ENCODE measurements at places on chromosomes 11 and 22.

- no peak for DNase-seq
These were observed 61.3 kb downstream of the RCN1 start for GRCh38 chr11:32152216-32152615.

DNA sequence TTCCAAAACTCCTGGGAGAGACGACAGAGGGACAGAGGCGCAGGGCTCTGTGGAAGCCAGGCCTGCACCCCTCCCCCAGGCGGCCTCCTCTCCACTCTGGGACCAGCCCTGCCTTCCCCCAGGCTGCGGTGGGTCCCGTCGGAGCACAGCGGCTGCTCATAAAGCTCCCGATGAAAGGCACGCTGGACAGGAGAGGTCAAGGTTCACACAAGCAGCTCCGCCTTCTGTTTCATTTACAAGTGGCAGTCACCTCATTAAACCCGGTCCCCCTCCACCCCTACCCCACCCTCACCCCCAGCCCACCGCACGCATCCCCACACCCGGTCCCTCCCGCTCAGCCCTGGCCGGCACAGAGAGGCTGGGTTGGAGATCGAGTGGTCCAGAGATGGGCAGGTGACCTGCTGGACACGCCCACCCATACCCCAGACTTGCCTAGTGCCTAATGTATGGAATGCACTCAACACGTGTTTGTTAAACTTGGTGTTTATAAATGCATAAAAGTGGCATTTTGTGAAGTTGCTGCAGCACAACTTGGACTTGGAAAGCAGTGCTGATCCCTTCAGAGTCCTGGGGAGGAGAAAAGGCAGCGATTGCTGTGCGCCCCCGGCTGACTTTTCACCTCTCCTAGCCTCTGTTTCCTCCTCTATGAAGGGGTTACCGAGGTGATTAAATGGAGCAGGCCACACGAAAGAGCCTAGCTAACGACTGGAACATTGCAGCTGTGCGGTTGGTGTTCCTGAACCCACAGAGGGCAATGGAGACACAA is 26.0 kb downstream of the RPUSD4 start:
- DNase-seq: no peak

GRCh38 chr11:75339685-75340409 is 11.6 kb downstream of the ARRB1 start:
- peak; percentile 85 for DNase-seq

GRCh38 chr11:129951201-129951865 is 51.3 kb downstream of the PRDM10 start:
- DNase-seq: peak; percentile 38

- DNase-seq: no peak
These were observed 58.5 kb downstream of the SMCO4 start for GRCh38 chr11:93484716-93485115.

- DNase-seq: no peak
These were observed 15.6 kb upstream of the SHISAL1 start for GRCh38 chr22:44328326-44328725.

DNA sequence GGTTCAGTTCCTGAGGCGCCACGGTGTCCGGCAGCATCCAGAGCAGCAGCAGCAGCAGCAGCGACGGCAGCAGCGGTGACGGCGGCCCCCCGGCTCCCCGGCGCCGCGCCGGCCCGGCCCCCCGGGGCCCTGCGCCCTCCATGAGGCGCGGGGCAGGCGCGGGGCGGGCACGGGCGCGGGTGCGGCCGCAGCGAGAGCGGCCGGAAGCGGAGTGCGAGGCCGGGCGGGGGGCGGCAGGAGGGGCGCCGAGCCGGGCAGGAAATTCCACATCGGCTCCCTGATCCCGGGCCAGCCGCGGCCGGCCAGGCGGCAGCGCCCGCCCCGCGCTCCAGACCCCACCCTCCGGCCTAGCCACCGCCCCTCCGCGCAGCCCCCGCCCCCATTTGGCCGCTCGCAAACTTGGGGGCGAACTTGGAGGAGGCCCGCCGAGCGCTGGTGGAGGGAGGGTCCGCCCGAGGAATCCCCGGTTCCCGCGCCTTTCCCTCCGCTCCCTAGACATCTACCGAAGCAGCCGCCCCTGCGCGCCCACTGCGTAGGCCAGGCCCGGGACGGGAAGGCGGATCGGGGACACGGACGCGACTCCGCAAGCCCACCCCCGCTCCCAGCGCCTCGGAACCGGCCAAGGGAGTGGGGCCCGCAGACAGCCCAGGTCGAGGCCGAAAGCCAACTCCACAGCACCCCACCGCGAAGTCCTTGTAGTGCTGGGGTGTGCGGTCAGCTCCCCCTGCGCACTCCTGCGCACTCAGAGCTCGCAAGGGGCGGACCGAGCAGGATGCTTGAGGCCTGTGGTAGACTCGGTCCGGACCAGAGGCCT is at the start of gene SCARF2:
Gene SCARF2, minus strand, starts transcription at position 213 of the 814 bp plus-strand sequence. Its CDS starts 71 bp downstream, at position 142.
- DNase-seq: no peak

- no peak for DNase-seq
These were observed 7.9 kb downstream of the SIDT2 start for GRCh38 chr11:117186431-117186761.

GRCh38 chr11:19551457-19551856 is 161.2 kb upstream of the NAV2 start:
- DNase-seq: no peak

- DNase-seq: no peak
These were observed 16.6 kb downstream of the CYB5R2 start for GRCh38 chr11:7656704-7657103.

DNA sequence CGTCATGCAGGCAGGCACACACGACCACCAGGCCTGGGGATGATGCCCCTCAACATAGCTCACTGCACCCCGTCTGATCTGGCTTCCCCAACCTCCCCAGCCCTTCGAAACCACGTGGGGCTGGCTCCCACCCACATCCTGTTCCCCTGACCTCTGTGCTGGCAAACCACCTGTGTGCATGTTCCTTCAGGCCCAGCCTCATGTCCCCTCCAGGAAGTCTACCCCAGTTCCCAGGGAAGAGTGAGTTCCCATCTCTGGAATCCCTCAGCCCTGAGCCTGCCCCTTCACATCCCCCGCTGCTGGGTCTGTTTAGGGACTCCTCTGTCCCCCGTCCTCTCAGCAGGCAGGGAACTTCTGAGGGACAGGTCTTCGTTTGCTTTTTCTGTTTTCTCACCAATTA is 7.1 kb downstream of the SLC7A4 start:
- DNase-seq: no peak

DNA sequence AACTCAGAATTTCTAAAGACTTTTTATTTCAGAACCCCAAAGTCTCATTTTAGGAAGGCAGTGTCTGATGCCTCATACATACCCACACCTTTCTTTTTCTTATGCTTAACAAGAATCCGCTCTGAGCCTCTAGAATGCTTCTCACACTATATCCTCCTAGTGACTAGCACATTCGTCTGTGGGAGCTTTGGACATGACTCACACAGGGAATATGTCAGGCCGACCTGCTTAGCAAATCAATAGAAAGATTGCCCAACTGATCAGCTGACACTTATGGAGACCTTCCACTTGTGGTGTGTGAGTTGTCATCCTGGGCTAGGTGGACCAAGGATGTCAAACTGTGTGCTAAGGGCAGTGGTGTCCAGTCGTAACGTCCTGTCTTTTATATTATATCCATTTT is 129.9 kb upstream of the TTC12 start:
- DNase-seq: no peak

GRCh38 chr11:112644410-112645131 is 316.6 kb upstream of the NCAM1 start:
- no peak for DNase-seq

- DNase-seq: peak; percentile 49
These were observed 34.7 kb downstream of the USP47 start for GRCh38 chr11:11876458-11876857.

GRCh38 chr11:64747961-64748665 is 4.2 kb upstream of the RASGRP2 start:
- no peak for DNase-seq

GRCh38 chr22:45651931-45652528 is 19.6 kb upstream of the ATXN10 start:
- DNase-seq: no peak

- DNase-seq: peak; percentile 48
These were observed 1.1 kb downstream of the PRDX5 start for GRCh38 chr11:64318766-64319761.

- peak; percentile 70 for DNase-seq
These were observed 15.8 kb downstream of the DGKZ start for GRCh38 chr11:46363031-46363407.

DNA sequence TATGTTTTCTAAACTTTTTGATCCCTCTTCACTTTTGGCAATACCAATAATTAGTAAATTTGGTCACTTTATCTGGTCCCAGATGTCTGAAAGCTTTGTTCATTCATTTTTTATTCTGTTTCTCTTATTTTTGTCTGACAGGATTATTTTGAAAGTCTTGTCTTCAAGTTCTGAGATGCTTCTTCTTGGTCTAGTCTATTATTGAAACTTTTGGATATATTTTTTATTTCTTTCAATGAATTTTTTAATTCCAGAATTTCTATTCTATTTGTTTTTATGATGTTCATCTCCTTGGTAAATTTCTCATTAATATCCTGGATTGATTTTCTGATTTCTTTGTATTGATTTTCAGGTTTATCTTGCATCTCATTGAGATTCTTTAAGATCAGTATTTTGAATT is 54.1 kb upstream of the RAB38 start:
- no peak for DNase-seq

- DNase-seq: peak; percentile 95
These were observed 3.5 kb downstream of the ESAM start for GRCh38 chr11:124758355-124759265.

DNA sequence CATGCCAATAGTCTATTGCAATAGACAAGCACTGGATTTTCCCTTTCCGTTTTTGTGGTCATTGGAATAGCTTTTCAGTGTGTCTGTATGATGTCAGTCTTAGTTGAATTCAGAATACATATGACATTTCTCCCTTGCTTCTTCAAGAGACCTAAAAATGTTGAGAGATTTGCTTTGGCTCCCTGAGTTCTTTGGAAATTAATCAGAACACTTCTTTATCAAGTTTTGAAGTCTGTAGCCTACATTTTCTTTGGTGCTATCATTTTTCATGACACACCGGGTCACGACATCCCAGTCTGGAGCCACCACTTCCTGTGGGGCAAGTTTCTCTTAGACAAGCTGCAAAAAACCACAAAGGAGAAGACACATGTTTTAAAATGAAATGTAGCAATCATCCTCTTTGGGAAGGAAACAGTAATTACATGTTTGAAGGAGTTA is 847.1 kb downstream of the OPCML start:
- DNase-seq: peak; percentile 27

GRCh38 chr11:115222218-115222862 is 281.9 kb downstream of the CADM1 start:
- no peak for DNase-seq

DNA sequence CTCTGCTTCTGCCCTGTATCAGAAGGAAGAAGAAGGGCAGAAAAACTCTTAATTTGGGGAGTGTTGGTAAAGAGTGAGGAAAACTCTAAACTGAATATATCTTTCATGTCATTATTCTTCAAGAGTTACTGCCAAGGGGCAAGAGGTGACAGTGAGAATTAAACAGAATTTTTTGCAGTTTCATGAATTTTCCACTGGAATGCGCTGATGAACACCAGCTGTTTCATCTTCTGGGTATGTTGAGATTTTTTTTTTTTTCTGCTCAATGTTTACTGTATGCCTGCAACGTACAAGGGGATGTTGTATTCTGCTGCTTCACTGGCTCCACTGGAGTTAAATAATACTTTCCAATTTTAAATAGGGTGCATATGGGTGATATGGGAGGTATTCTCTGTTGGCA is 117.8 kb downstream of the FAM76B start:
- DNase-seq: no peak

GRCh38 chr11:128201801-128202200 is 385.6 kb downstream of the ETS1 start:
- DNase-seq: no peak

- no peak for DNase-seq
These were observed 235.3 kb downstream of the CSNK2A3 start for GRCh38 chr11:11117730-11118129.

- DNase-seq: peak; percentile 44
These were observed 1.6 kb downstream of the APLP2 start for GRCh38 chr11:130071211-130071712.

- no peak for DNase-seq
These were observed 420 bp upstream of the TRIM44 start for GRCh38 chr11:35662061-35662648.

GRCh38 chr11:96222102-96222501 is 120.9 kb downstream of the MAML2 start:
- no peak for DNase-seq

- DNase-seq: peak; percentile 93
These were observed 384.8 kb downstream of the MN1 start for GRCh38 chr22:27416511-27417420.

Data from hematopoietic multipotent progenitor cell treated with erythropoietin and hydrocortisone succinate and interleukin-3 and kit ligand, for 4 days (in vitro differentiated cells).